Astrocyte of the hippocampus (primary cell): ENCODE measurements at places on chromosomes 6 and 20.
A peak's percentile ranks its signal among the peaks of the same experiment; 100 is the strongest.

- DNase-seq: no peak
Observed at GRCh38 chr20:32018269-32019155, 8.3 kb downstream of the CCM2L start.

- DNase-seq: no peak
Observed at GRCh38 chr6:96465321-96465903, 56.2 kb upstream of the UFL1 start.

DNA sequence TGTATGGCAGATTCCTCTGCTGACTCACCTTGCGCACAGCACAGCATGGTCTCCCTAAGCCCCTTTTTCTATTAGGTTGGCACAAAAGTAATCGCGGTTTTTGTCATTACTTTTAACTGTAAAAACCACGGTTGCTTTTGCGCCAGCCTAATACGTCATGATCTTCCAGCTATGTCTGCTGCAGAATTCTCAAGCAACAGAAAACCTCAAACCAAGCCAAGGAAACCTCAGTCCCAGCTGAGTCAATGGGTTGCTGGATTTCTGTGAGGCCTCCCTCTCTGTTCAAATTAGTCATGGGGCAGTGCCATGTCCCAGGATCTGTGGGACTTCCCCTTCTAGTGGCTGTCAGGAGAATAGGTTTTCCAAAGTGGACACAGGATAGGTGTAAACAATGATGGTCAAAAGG is 15.7 kb upstream of the ENPP1 start:
- DNase-seq: peak; percentile 45

DNA sequence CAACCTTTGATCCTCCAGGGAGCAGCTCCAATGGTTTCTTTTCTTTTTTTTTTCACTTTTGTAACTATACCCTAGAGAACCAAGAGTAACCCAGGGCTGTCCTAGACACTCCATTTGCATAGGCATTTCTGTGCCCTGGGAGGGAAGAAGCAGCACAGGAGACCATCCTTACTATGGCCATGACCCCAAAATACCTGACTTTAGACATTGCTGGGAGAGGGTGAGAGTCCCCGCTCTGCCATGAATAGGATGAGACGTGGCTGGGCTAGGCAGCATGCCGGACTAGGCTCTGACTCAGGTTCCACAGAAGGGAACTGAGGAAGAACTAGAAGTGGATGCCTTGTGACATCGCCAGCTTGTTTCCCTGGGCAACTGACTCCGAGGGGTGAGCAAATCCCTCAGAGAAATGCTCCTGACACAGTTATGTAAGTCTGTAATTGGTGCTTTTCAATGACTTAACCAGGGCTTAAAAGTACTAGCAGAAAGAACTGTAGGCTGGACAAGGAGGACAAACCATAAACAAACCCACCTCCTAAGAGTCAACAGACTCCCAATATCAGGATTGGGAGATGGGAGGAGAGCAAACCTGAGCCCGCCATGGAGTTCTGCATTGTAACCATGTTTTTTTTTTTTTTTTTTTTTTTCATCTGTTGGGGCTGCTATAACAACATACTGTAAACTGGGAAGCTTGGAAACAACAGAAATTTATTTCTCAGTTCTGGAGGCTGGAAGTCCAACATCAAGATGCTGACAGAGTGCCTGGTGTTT is 910 bp upstream of the ADTRP start:
- DNase-seq: peak; percentile 45

DNA sequence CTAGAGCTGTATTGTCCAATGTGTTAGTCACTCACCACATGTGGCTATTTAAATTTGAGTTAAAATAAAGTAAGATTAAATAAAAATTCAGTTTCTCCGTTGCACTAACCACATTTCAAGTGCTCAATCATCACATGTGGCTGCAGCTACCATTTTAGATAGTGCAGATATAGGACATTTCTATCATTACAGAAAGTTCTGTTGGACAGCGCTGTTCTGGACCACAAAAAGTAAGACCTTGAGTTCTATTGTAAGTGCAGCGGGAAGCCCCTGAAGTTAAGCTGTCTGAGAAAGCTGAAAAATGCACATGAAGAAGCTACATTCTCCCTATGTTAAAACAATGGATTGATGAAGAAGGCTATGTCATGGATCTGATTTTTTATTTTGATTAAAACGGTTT is 1.1 kb downstream of the ORC3 start:
- peak; percentile 10 for DNase-seq

DNA sequence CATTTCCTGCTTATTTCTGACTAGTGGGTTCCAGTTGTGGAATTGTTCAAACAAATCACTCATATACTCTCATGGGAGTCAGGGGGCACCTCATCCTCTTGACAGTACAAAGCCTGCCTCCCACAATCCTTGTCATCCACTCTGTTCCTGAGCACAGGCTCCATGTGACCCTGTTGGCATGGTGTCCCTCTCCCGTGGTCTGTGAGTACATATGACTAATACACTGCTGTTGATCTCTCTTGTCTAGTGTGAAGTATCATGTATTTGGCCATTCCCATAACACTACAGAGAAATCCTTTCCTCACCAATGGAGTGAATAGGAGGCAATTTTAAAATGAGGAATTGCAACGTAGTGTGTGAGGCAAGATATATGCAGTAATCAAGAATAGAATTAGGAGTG is 185.3 kb downstream of the OGFRL1 start:
- DNase-seq: peak; percentile 94
